ENCODE measurements at places on chromosomes 7 and 10.

DNA sequence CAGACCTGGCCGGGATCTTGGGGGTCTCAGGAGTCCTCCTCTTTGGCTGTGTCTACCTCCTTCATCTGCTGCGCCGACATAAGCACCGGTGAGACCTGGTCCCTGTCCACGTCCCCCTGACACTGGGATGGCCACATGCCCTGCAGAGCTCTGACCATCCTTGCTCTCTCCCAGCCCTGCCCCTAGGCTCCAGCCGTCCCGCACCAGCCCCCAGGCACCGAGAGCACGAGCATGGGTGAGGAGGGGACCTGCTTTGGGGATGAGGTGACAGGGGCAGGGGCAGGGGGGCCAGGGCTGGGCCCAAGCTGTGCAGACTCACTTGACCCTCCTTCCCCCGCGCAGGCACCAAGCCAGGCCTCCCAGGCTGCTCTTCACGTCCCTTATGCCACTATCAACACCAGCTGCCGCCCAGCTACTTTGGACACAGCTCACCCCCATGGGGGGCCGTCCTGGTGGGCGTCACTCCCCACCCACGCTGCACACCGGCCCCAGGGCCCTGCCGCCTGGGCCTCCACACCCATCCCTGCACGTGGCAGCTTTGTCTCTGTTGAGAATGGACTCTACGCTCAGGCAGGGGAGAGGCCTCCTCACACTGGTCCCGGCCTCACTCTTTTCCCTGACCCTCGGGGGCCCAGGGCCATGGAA is 959 bp downstream of the PVRIG start:
- DNase-seq, result no peak

DNA sequence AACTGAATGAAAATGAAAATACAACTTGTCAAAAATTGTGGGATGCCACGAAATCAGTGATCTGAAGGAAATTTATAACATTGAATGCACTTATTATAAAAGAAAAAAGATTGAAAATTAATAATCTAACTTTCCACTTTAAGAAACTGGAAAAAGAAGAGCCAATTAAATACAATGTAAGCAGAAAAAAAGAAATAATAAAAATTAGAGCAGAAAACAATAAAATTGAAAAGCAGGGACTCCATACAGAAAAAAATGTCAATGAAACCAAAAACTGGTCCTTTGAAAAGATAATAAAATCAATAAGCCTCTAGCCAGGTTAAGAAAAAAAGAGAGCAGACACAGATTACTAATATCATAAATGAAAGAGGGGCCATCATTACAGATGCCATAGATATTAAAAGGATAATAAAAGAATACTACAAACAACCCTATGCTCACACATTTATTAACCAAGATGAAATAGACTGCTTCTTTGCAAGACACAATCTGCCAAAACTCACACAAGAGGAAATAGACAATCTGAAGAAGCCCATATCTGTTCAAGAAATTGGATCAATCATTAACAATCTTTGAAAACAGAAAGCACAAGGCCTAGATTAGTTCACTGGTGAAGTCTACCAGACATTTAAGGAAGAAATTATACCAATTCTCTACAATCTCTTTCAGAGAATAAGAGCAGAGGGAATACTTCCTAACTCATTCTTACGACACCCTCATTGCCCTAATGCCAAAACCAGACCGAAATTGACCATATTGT is 233.8 kb upstream of the NEBL start:
- DNase-seq, result no peak

DNA sequence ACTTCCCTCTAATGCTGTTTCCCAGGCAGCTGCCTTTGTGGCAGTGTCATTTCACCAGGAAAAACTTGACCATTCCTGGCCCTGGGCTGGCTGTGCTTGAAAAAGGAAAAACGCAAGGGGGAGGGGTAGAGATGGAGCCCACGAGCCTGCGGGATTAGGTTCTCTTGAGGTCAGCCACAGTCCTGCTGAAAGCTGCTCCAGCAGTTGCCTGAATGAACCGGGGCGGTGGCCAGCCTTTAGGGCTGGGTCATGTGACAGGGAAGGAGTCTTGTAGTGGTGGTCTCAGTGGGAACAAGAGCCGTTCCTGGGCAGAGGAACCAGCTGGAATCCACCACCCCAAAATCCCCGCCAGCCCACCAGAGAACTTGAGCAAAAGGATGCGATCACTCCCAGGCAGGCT is 51.2 kb upstream of the LRRC4 start:
- no peak for DNase-seq

DNA sequence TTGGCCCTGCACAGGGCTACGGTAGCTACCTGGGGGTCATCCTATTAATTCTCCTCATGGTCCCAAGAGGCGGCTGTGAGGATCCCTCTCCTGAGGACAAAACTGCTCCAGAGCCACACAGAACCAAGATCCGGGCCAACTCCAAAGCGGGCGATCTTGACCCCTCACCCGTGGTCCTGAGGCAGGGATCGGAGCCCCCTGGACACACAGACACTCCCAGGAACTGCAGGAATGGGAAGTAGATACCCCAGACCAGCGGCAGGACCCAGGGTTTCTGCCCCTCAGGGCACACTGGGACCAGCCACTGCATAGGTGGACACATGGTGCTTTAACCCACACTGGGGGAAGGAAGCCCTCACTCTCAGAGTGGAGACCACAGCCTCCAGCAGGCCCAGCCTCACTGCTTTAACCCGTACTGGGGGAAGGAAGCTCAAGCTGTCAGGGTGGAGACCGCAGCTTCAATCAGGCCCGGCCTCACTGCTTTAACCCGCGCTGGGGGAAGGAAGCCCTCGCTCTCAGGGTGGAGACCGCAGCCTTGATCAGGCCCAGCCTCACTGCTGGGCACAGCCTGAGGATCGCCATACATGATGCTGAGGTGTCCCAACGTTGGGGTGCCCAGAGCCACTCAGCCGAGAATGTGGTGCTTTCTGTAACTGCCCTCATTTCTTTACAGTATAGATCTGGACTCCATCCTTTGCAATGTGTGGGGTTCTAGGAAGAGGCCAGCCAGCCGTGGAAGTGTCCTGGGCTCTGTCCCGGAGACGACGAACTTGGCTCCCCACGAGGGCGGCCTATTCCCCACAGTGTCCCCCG is 60.1 kb downstream of the DIP2C start:
- no peak for DNase-seq

GRCh38 chr7:36216063-36216684 is 63.1 kb downstream of the EEPD1 start:
- DNase-seq, result no peak

DNA sequence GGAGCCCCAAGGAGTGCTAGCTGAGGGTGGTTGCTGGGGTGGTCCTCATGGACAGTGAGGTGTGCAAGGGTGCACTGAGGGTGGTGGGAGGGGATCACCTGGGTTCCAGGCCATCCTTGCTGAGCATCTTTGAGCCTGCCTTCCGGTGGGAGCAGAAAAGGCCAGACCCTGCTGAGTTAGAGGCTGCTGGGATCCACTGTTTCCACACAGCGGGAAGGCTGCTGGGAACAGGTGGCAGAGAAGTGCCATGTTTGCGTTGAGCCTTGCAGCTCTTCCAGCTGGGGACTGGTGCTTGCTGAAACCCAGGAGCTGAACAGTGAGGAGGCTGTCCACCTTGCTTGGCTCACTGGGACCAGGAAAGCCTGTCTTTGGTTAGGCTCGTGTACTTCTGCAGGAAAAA is 34.9 kb downstream of the PRF1 start:
- DNase-seq, result no peak

GRCh38 chr7:18437101-18437500 is 58.4 kb upstream of the HDAC9 start:
- no peak for DNase-seq

GRCh38 chr10:117311261-117311660 is 64.0 kb downstream of the PDZD8 start:
- DNase-seq, result no peak

DNA sequence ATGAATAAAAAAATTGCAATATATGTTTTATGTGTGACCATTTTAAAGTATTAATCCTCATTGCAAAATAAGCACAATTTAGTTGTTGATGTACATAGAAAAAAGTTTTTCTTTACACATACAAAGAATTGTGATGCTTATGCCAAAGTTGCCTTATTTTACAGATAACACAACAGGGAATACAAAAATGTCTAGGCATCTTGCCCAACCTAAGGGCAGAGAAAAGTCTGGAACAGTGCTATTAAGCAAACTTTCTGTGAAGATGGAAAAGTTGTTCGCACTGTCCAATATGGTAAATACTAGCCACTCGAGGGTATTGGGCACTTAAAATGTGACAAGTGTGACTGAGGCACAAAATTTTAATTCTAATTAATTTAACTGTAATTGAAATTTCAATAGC is 190.2 kb upstream of the HGF start:
- DNase-seq, result no peak

GRCh38 chr7:115135769-115136410 is 214.0 kb downstream of the MDFIC start:
- no peak for DNase-seq

DNA sequence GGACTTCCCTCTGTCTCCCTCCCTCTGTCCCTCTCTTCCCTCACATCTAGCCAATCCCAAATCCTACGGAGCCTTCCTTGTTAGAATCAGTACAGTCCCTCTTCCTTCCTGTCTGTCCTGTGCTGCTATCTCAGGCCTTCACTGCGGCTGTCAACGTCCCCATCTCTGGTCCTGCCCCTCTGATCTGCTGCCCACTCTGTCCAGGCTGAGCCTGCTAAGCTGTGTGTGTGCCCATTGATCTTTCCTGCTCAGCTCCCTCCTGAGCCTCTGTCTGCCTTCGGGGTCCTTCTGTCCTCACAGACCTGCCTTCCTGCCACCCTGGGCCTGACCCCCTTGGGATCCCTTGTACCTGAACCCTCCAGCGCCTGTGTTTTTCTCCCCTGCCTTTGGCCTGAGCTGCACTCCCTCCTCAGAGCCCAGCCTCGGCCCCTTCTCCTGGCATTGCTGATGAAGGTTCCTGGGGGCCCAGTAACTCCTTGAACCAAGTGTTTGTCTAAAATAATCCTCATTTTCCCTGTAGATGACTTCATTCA is 182.1 kb upstream of the SHH start:
- DNase-seq, result no peak

- no peak for DNase-seq
Observed at GRCh38 chr7:137074391-137075030, 206.1 kb downstream of the CHRM2 start.

DNA sequence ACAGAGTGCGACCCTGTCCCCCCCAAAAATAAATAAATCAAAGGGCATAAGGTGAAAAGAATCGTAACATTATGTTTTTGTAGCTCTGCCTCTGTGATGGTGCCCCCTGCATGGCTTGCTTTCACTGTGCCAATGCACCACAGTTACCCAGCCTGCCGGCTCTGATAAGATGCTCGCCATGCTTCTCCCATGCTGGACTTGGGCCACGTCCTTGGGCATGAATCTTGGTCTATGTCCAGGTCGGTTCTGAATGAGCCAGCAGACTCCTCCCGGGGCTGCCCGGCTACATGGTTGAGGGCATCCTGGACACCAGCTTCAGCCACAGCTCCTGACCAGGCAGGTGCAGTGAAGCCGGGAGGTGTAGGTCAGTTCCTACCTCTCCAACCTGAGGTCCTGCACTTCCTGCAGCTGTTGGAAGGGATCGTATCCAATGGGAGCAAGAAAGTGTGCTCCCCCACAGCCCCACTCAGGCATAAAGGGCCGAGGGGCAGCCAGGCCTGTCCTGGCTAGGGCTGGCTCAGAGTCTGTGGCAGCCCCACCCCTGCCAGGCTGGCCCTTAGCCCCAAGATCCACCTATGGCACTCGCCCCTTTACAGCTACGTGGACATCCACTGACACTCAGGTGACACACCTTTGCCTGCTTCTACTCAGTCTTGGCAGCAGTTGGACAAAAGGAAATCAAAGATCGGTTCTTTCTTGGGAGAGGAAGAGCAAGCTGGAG is 34.1 kb downstream of the CHST3 start:
- peak; percentile 38 for DNase-seq

GRCh38 chr10:67385566-67385965 is 310.4 kb downstream of the CTNNA3 start:
- no peak for DNase-seq

- no peak for DNase-seq
Observed at GRCh38 chr10:123157210-123157609, 3.0 kb downstream of the BUB3 start.

DNA sequence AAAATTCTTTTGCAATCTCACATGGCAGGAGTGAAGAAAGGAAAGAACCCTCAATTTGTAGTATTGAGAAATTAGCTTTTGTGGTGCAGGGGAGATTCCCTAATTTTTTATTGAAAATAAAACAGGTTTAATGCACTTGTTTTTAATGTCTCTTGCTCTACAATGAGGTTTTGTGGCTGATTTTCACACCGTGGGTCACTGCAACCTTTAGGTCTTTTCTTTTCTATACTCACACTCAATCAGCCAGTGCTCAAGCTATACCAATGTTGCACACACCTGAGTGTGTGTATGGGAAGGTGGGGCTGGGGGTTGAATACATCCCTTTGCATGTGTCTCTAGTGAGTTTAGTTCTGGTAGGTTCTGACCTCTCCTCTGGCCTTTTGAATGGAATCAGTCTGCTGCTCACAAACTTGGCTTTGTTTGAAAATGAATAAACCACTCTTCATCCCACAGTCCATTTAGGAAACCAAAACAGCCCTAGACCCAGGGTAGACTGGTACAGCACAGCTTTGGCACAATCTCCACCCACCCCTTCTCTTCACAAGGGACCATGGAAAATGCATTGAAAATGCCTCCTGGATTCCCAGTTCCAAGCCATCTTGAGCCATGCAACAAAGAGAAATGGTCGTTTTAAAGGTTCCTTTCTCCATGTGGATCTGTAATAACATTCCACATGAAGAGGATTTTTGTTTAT is 411.5 kb downstream of the SFMBT2 start:
- no peak for DNase-seq

DNA sequence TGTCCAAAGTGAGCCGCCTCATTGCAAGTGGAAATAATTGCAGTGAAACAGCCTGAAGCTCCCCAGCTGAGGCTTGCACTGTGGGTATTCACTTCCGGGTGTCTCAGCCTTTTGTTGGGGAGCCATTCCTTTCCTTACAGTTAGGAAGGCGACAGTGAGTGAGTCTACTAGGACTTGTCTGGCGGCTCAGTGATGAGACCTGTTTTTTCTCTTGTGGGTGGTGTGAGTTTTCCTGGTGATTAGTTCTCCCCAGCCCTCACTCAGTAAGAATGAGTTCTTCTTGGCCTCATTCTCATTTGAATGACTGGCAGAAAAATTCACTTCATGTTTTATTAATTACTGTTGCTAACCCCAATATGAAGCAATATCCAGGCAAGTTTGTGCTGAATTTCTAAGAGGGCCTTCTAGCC is 2.6 kb downstream of the PGAM1 start:
- no peak for DNase-seq

DNA sequence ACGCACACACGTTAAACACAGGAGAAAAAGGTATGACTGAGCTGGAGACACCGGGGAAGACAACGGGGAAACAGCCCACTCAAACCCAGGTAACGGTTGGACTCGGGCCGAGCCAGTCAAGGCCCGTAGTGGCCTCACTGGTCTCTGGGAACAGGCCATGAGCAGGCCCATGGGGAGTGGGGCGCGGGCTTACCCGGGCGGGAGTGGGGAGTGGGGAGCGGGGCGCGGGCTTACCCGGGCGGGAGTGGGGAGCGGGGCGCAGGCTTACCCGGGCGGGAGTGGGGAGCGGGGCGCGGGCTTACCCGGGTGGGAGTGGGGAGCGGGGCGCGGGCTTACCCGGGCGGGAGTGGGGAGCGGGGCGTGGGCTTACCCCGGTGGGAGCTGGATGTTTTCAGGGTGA is 11.5 kb downstream of the INTS1 start:
- DNase-seq, result no peak

GRCh38 chr10:75181073-75181472 is 29.5 kb upstream of the VDAC2 start:
- DNase-seq, result no peak
